ENCODE measurements at places on chromosomes 1 and 21.

DNA sequence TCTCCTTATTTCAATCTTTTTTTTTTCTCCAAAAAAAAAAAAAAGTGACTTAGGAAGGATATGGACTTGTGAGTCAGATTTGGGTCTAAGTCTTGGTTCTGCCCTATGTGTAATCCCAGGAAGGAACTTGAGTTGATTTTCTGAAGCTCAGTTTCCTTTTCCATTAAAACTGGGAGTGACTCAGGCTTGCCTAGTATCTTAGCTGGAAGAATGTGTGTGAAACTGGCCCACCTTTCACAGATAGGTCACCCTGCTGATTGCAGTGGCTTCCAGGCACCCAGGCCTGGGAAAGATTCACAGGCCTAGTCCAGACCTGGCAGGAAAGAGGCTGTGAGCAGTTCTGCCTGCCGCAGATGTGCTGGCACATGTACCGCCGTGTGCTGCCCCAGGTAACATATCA is 218.3 kb upstream of the HOOK1 start:
- DNase-seq, result no peak

GRCh38 chr1:207156826-207157225 is 52.8 kb downstream of the C4BPA start:
- DNase-seq, result no peak

DNA sequence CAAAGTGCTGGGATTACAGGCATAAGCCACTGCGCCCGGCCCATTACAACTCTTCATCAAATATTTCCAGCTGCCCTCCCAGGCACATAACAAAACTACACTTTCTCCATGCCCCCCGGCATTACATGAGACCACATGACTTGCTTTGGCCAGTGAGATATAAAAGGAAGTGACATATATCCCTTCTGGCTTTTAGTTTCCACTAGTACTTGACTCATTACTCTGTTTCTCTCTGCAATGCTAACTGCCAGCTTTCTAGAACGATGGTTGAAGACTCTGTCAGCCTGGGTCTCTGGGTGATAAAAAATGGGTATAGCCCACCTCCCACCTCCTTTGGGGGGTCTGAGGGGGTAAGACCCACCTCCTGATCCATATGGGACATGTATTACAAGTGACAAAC is 24.2 kb downstream of the ABL2 start:
- DNase-seq, result no peak

GRCh38 chr1:113958691-113959090 is 20.6 kb upstream of the OLFML3 start:
- no peak for DNase-seq

DNA sequence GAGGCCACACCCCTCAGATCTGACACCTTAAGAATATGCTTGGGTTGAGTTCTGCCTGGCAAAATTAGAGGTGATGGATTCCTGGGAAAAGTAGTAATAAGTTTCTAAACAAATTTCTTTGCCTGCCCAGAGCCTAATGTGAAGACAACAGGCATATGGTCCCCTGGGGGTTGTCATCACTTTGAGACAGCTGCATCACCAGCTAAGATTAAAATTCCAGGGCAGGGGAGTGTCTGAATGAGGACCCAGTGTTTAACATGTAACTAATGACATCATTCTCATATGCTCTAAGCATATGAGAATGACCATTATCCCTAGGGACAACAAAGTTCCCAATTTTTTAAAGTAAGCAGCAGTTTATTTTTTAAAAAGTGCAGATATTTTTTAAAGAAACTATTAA is 432.2 kb downstream of the PCP4 start:
- no peak for DNase-seq

GRCh38 chr1:205066141-205066818 is 18.0 kb downstream of the TMEM81 start:
- DNase-seq, result no peak

GRCh38 chr1:224333309-224333926 is 3.4 kb upstream of the NVL start:
- no peak for DNase-seq

GRCh38 chr1:84617349-84617748 is 43.1 kb upstream of the CTBS start:
- DNase-seq, result no peak

DNA sequence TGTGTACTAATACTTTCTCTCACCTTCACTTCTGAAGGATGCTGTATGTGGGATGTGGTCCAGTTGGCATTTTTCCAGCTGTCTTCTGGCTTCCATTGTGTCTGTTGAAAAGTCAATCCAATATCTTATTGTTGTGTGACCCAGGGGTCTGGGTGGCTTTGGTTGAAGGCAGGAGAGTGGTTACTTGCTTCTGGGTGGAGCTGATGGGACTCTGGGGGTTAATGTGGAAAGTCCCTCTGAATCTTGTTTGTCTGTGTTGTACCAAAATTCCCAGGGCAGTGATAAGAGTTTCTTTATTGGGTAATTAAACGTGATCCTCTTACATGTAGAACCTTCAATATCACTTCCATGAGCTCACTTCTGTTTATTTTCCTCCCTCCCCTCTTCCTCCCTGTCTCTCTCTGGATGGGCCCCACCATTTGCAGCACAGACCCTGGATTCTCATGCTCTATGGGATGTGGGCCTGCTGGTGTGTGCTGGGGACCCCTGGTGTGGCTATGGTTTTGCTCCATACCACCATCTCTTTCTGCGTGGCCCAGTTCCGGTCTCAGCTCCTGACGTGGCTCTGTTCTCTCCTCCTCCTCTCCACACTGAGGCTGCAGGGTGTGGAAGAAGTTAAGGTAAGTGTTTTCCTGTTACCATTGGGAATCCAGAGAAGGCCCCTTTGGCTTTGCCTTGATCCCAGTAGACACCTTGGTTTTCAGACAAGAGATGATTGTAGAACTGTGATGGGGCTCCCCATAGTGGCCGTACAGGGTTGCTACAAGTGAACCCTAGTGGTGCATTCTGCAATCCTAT is 71.5 kb downstream of the HHAT start:
- DNase-seq, result no peak

- DNase-seq, result no peak
Measured at GRCh38 chr1:219650880-219651279, 38.0 kb upstream of the ZC3H11B start.

DNA sequence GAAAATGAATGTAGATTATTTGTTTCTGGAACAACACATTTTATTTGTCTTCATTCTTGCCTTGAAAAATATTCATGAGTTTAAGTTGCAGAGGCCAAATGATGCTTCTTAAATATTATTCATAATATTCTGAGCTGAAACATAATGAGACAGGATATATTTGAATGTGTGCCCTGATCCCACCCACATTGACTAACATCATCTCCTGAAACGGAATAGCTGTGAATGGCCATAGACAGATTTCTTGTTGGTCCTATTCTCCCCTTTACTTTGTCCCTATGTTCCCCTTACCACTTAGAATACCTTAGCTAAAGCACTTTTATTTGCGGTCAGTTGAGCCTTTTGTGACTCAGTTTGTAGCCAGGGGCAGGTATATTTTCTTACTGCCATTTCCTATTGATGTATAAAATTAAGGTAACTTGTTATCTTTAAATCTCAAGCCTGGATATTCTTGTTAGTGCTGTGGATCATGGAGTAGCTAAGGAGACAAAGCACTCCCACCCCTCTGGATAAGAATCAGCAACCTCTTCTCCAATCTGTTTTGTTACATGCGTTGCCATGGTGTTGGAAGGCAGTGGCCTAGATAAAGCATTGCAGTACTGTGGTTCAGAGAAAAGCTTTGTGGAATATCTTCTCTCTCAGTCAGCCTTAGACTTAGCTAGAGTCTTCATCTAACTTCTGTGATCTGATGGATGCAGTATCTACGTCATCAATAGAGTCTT is 478.5 kb upstream of the DEPDC1 start:
- DNase-seq, result no peak

All from activated CD8-positive, alpha-beta memory T cell treated with anti-CD3 and anti-CD28 coated beads for 1 hour (primary cell).